Stimulated activated CD8-positive, alpha-beta memory T cell treated with anti-CD3 and anti-CD28 coated beads, Interleukin-7, amount 100 ng/mL, for 1 hour (primary cell): ENCODE measurements at places on chromosomes 3 and 15.

DNA sequence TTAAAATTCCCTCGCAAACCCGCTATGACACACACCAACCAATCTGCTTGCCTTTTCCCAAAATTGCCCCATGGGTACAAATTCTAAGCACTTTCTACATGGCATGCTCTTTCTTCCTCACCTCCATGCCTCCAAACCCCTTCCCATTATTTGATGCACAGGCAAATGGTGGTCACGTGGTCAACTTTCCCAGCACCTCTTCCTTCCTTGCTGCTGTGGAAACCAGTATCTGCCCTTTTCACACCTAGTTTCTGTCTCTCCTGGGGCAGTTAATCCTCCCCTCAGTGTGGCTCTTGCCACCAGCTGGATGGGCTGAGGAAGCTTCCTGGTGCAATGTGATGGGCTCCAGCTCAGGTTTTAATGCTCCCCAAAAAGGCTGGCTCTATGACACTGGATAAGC, 38.4 kb upstream of the ST8SIA2 start:
- no peak for DNase-seq

GRCh38 chr3:176041812-176042211, 1155.5 kb downstream of the TBL1XR1 start:
- no peak for DNase-seq

DNA sequence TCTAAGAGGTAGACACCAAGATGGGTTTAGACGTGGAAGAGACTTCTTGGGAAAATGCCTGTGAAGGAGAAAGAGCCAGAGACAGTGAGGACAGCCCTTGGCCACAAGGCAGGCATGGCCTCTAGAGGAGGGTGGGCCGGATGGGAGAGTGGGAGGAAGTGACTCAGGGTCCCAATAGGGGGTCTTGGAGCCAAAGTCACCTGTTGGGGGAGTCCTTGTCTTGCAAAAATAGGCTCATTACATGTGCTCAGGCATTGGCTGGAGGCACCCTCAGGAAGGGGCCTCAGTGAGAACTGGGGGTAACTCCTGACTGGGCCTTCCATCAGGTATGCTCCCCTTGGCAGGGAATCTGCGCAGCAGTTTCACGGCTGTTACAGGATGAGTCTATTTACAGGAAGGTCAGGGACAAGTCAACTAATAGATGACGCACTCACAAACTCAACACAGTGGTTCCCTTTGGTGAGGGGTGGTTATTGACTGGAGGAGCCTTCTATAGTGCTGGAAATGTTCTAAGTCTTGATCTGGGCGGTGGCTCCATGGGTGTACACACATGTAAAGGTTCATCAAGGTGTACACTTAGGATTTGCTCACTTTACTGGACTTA, 259.6 kb downstream of the XXYLT1 start:
- no peak for DNase-seq

GRCh38 chr3:175121225-175121624, 262.1 kb downstream of the NAALADL2 start:
- DNase-seq, result no peak

- DNase-seq, result no peak
Observed at GRCh38 chr15:38714309-38715072, 149.9 kb upstream of the RASGRP1 start.

DNA sequence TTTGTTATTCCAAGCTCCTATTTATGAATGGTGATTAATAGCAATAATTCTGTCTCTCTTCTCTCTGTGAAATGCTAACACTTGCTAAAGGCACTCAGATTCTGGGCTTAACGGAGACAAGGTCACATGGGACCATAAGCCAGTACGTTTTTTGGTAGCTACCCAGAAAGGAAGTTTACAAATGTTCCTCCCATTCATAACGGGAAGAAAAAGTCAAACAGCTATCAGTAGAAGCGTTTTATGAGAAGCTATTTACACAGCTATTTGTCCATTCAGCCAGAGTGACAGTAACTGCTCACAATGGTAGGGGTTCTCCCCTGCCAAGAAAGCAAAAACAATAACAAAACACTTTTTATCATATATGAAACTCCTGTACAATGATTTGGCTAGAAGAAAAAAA, 51.5 kb downstream of the ZMAT3 start:
- no peak for DNase-seq

- no peak for DNase-seq
Observed at GRCh38 chr15:84889313-84889990, 5.0 kb downstream of the SLC28A1 start.
